ENCODE measurements at places on chromosomes 5 and 9. TPM values are rescaled to one million over a fixed set of nuclear protein-coding genes. Genes with fewer than 3 reads are reported as not detected.

DNA sequence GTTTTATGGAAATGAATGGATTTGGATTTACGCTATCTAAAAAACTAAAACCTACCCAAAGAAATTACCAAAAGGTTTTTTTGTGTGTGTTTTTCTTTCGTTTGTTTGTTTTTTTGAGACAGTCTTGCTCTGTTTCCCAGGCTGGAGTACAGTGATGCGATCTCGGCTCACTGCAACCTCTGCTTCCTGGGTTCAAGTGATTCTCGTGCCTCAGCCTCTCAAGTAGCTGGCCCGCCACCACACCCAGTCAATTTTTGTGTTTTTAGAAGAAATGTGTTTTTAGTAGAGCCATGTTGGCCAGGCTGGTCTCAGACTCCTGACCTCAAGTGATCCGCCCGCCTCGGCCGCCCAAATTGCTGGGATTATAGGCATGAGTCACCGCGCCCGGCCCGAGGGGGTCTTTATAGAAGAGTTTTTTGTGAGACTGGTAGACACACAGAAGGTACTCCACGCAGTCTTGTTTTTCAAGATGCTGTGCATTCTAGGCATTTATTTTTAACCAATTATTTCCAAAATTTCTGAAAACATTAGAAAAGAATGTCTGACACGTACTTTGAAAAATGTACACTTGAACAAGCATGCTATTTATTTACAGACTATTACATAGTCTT lies 75.7 kb downstream of the NR6A1 start:
- no peak overlapping the region for H3K4me3 ChIP-seq
- no peak overlapping the region for H3K27ac ChIP-seq
- DNase-seq: no peak
- H3K27me3 ChIP-seq: no peaks in the 10 kb centered on the region
- H3K4me1 ChIP-seq: no peaks in the 10 kb centered on the region
- no peaks in the 10 kb centered on the region for H3K36me3 ChIP-seq

DNA sequence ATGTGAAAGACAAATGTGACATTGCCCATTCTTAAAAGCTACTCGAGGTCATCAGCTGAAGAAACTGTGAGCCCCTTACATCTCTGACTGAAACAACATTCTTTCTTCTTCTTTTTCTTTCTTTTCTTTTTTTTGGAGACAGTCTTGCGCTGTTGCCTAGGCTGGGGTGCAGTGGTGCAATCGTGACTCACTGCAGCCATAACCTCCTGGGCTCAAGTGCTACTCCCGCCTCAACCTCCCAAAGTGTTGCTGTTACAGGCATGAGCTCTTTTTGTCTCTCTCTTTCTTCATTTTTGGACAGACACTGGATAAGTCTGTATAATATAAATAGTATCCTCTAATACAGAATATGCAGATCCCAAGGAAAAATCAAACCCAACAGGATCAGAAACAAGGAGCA lies 263.7 kb upstream of the KLF9 start:
- H3K4me3 ChIP-seq: no peak overlapping the region
- H3K4me1 ChIP-seq: no peaks in the 10 kb centered on the region
- H3K27me3 ChIP-seq: peaks cover 7% of the 10 kb centered on the region
- no peak for DNase-seq
- H3K27ac ChIP-seq: no peak overlapping the region
- no peaks in the 10 kb centered on the region for H3K36me3 ChIP-seq

SNCAIP gene
- total RNA-seq: not detected

DNA sequence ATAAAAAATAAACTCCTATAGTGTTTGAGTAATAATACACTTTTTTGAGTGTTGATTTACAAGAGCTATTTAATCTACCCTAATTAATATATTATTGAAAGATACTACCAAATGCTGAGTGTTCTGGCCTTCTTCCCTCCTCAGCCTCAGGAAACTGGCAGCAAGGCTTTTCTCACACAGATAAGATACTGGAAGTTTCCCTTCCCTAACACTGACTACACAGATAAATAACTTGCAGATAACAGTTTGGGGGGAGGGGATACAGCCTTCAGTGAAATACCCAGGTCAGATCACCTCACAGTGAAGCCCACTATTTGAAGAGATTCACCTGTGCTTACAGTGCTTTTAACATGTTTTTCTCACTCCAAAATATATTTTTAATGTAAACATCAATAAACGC lies 1.6 kb upstream of the NIPSNAP3A start:
- H3K36me3 ChIP-seq: peaks cover 3% of the 10 kb centered on the region
- H3K4me1 ChIP-seq: peaks cover 26% of the 10 kb centered on the region
- H3K27ac ChIP-seq: no peak overlapping the region
- no peak for DNase-seq
- H3K4me3 ChIP-seq: no peak overlapping the region

FCN2 gene
- total RNA-seq: not detected

DIPK1B gene
- 1.5 TPM for total RNA-seq

GRCh38 chr5:148474025-148474511 lies 90.3 kb downstream of the FBXO38 start:
- no peaks in the 10 kb centered on the region for H3K4me1 ChIP-seq
- no peak overlapping the region for H3K4me3 ChIP-seq
- no peak overlapping the region for H3K27ac ChIP-seq
- no peak for DNase-seq
- no peaks in the 10 kb centered on the region for H3K36me3 ChIP-seq

DNA sequence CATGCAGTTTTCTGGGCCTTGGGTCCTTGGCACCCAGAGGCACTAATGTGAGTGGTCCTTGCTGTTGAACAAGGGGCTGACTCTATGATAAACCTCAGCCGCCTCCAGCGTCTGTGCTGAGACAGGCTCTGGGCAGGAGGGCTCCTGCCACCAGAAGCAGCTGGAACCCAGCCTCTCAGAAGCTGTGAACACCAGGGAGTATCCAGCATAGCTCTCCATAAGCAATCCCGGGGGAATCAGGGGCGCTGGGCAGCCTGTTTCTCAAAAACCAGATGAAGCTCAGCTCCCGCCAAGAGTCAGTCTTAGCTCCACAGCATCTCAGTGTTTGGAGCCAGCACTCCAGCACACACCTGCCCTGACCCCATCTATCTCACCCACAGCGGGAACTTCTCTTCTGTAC lies 170.2 kb downstream of the HSPA4 start:
- peaks cover 2% of the 10 kb centered on the region for H3K27me3 ChIP-seq
- H3K4me3 ChIP-seq: no peak overlapping the region
- no peak overlapping the region for H3K27ac ChIP-seq
- H3K4me1 ChIP-seq: no peaks in the 10 kb centered on the region

- no peaks in the 10 kb centered on the region for H3K36me3 ChIP-seq
- H3K4me1 ChIP-seq: no peaks in the 10 kb centered on the region
- no peaks in the 10 kb centered on the region for H3K27me3 ChIP-seq
- DNase-seq: no peak
- H3K27ac ChIP-seq: no peak overlapping the region
Measured at GRCh38 chr9:19431361-19432171, 22.8 kb downstream of the ACER2 start.

DNA sequence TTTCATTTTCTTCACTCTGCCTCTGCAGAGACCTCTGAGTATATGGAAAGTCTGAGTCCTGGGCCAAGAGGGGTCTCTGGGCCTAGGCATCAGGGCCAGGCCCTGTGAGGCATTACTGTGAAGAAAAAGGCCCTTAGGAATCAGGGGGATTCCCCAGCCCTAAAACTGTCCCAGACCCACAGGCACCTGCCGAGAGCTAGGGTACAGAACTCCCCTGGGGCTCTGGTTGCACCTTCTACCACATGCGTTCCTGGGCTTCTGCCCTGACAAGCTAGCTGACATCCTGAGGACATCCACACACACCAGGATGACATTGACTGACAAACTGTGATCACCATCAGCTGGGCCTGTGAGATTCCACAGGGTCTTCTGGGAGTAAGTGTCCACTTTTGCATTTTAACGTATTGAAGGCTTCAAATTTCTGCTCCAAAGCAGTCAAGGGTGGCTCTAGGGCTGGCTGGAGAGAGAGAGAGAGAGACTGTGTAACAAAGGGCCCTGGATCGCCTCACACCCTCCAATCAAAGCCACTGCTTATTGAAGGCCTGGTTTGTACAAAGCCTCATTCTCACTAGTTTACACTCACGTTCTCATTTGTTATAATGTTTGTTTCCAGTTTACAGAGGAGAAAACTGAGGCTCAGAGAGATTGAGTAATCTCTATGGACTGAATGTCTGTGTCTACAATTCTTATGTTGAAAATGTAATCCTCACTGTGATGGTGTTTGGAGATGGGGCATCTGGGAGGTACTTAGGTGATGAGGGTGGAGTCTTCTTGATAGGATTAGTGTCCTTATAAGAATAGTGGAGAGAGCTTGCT lies 45.1 kb downstream of the TGFBI start:
- H3K4me1 ChIP-seq: no peaks in the 10 kb centered on the region
- no peaks in the 10 kb centered on the region for H3K36me3 ChIP-seq
- H3K4me3 ChIP-seq: no peak overlapping the region
- no peak overlapping the region for H3K27ac ChIP-seq

DNA sequence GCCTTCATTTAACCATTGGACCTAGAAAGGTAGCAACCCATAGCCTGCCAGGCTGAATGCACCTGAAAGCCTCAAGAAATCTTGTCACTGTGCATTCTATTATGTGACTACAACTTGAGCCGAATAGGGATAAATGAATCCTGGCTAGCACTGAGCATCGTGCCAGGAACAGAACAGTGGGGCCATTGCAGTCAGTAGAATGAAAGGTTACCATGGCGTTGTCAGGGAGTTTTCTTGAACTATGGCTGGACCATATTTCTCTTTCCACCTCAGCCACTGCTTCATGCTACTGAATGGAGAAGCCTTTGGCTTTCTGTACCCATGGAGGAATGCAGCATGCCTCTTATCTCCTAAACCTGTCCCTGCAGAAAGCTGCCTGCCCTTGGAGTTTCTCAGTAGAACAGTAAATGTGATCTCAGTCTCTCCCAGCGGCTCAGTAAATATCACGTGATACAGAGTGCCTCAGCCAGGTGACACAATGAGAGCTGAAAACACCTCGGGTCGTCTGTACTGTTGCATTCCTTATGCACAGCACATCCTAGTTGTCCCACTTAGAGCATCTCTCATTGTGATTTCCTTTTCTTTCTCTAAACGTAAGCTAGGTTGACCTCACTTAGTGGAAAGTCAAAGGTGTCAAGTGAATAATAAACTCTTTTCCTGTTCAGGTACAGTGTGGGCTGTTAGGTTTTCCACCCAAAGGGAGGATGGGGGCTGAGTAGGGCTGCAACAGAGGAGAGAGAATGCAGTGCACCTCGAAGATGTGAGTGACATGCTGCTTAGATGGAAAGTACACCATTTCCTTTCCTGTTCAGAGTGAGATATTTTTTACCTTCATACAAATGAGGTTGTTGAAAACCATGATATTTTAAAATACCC lies 115.3 kb downstream of the MACIR start:
- H3K27me3 ChIP-seq: no peaks in the 10 kb centered on the region
- no peaks in the 10 kb centered on the region for H3K4me1 ChIP-seq
- H3K36me3 ChIP-seq: no peaks in the 10 kb centered on the region
- no peak for DNase-seq

DNA sequence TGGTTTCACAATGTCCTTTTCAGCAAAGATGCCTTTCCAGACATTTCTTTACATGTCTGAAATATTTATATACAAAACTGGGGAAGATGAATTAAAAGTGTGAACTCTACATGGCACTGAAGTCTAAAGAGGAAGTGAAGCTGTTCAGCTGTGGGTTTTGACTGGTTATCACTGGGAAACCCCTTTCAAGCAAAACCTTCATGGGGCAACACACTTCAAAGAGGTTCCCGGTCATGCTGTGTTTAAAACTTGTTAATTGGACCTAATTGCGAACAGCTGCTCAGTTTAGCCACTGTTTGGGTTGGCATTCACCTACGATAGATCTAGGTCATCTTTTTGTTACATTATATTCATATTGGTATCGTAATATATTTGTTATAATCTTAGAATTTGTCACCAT lies 20.0 kb upstream of the GDNF start:
- no peak overlapping the region for H3K27ac ChIP-seq
- H3K27me3 ChIP-seq: peaks cover 3% of the 10 kb centered on the region
- H3K4me1 ChIP-seq: no peaks in the 10 kb centered on the region
- no peaks in the 10 kb centered on the region for H3K36me3 ChIP-seq

CCDC192 gene
- total RNA-seq: not detected

DNA sequence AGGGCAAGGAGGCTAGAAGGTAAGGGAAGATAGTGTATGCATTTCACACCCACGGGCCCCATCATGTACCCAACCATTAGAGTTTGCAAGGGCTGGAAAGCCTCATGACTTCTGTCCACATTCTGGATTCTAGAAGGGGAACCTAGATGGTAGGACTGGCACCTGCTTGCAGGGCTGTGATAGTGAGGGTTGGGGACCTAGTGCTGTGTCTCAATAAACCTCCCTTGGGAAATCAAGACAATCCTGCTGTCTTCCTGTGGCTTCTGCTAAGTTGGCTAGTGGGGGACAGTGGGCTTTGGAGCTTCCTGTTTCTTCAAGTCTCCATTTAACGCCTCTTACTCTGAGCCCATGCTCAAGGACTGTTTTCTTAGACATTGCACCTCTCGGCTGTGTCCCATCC lies 43.6 kb upstream of the SYNPO start:
- H3K4me3 ChIP-seq: no peak overlapping the region
- no peaks in the 10 kb centered on the region for H3K4me1 ChIP-seq
- no peaks in the 10 kb centered on the region for H3K36me3 ChIP-seq
- DNase-seq: no peak
- no peak overlapping the region for H3K27ac ChIP-seq
- no peaks in the 10 kb centered on the region for H3K27me3 ChIP-seq

PCDHB15 gene
- not detected for total RNA-seq

FOXD4L4 gene
- not detected for total RNA-seq

- no peaks in the 10 kb centered on the region for H3K27me3 ChIP-seq
- no peaks in the 10 kb centered on the region for H3K36me3 ChIP-seq
- no peak for DNase-seq
Measured at GRCh38 chr5:45171563-45171962, 362.8 kb downstream of the MRPS30 start.

GRCh38 chr5:111132731-111133435 lies 40.7 kb downstream of the WDR36 start:
- peaks cover 2% of the 10 kb centered on the region for H3K27me3 ChIP-seq
- H3K27ac ChIP-seq: no peak overlapping the region
- H3K4me3 ChIP-seq: no peak overlapping the region
- peaks cover 14% of the 10 kb centered on the region for H3K36me3 ChIP-seq

DNA sequence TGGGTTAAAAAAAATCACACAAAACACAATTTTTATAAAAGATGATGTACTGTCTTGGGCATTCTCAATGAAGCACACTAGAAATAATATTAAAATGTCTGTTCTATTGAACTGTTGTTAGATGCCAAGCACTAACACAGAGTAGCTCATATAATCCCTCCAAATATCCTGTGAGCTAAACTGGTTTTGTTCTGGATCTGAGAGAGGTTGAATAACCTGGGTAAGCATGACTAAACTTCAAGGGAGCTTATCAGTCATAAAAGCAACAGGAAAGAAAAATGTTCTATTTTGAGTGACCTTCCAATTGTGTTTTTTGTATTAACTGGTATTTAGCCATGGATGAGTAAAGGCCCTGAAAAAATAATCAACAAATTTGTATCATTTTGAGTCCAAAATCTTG lies 175.3 kb downstream of the SMC2 start:
- no peak overlapping the region for H3K4me3 ChIP-seq
- no peaks in the 10 kb centered on the region for H3K4me1 ChIP-seq
- no peaks in the 10 kb centered on the region for H3K36me3 ChIP-seq
- no peaks in the 10 kb centered on the region for H3K27me3 ChIP-seq

UGT3A1 gene
- total RNA-seq: not detected

GRCh38 chr5:34045996-34046395 lies 3.0 kb upstream of the C1QTNF3 start:
- H3K4me3 ChIP-seq: no peak overlapping the region
- no peak for DNase-seq
- H3K27ac ChIP-seq: no peak overlapping the region
- H3K27me3 ChIP-seq: no peaks in the 10 kb centered on the region
- no peaks in the 10 kb centered on the region for H3K4me1 ChIP-seq
- H3K36me3 ChIP-seq: peaks cover 2% of the 10 kb centered on the region

HACD4 gene
- total RNA-seq: 2.8 TPM

CTSV gene
- total RNA-seq: 0.51 TPM

PHF24 gene
- 0.57 TPM for total RNA-seq
